Caco-2 (cell line): ENCODE measurements at places on chromosomes 1 and 21. TPM values are rescaled to one million over a fixed set of nuclear protein-coding genes. Genes with fewer than 3 reads are reported as not detected.

DNA sequence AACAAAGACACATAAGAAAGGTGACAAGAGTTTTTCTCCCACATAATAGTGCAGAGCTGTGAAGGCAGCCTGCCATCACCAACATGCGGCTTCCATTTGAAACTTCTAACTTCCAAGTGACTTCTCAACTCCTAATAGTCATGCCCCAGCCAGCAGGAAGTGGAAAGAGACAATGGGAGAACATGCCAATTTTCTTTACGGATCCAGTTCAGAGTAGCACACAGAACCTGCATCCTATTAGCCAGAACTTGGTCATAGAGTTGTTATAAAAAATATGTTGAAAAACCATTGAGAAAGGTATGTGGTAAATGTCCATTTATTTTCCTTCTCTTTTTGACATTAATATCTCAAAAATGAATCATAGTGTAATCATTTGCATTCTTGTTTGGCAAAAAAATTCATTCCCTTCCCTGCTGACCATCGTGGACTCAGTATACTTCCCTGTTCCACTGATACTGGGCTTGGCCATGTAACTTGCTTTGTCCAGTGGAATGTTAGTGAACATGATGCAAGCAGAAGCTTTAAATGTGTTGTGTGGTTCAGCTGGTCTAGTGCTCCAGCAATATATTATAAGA, 197.4 kb downstream of the SEC16B start:
- no peak for DNase-seq

- no peak for DNase-seq
Observed at GRCh38 chr21:31622397-31622796, 37.1 kb upstream of the SOD1 start.

- DNase-seq, result no peak
Observed at GRCh38 chr1:247627951-247628350, 22.6 kb downstream of the OR2G3 start.

GRCh38 chr1:86387916-86388627, 8.1 kb downstream of the ODF2L start:
- no peak for DNase-seq

DNA sequence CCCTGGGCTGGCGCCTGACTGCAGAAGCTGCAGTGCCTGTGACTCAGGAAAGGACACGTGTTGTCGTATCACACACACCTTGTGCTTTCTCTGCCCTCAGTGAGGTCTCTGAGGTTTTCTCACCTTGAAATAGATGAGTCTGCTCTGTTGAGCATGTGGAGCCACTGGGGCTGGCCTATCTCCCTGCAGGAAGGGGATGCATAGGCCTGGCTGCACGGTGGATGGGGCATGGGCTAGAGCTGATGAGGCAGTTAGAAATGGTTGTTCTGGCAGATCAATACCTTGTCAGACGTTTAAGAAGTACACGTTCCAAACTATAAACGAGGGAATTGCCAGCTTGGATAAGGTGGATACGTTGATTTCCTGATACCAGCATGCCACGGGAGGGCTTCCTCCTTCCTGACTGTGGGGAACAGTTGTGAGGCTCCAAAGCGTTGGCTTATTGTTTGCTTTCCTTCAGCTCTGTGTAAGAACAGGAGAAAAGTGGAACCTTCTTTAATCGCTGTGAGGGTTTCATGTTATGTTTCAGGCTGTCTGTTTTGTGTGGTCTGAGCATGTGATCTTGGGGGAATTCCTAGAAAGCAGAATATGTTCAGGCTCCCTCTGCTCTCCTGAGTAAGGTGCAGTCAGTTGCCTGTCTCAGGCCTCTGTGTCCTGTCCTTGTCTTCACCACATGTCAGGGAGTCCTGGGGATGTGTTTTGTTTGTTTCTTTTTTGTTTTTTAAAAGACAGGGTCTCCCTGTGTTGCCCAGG, 44.8 kb downstream of the PCNT start:
- DNase-seq, result no peak

GRCh38 chr21:42921927-42922326, 3.5 kb downstream of the ERVH48-1 start:
- no peak for DNase-seq

GRCh38 chr21:46173573-46173972, 10.7 kb downstream of the SPATC1L start:
- DNase-seq, result no peak

DNA sequence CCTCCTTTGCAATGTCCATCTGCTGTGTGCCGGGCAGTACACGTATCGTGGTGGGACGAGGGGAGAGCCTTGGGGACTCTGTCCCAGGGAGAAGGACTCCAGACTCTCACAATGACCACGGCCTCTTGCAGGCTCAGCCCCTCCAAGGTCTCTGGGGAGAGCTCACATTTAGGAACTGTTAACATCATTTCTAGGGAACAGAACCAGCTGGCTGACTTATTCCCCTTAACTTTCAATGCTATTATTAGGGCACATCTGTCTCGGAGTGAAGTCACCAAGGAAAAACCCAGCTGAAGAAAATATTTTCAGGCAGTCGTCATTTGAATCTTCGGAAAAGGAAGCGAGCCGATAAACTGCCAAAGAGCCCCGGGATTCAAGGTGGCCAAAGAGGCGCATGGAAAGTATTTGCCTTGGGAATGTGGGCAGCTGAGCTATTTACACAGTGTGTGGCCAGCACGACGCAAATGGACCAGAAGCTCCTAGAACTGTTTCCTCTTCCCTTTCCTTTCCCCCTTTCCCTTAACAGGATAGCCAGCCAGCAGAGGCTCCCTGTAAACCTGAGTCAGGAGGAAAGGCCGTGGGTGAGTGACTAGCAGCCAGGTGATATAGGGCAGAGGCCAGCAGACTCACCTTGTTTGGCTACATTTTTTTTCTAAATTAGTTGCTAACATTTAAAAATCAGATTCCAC, 74.5 kb downstream of the ITPKB start:
- no peak for DNase-seq

- DNase-seq, result no peak
Observed at GRCh38 chr21:37763298-37763697, 153.0 kb downstream of the KCNJ6 start.

GRCh38 chr1:162110910-162111309, 41.4 kb downstream of the NOS1AP start:
- DNase-seq, result no peak

DNA sequence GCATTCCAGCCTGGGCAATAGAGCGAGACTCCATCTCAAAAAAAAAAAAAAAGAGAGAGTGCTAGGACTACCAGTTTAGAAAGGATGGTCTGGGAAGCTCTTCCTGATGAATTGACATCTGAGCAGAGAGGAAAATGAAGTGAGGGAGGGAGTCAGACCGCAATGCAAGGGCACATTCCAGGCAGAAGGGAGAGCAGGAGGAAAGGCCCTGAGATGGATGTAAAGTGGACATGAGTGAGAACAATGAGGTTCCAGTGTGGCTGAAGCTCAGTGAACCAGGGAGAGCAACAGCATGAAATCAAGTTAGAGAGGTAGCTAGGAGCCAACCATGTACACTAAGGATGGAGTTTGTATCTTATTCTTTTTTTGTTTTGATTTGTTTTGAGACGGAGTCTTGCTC, 55.9 kb upstream of the SPOCD1 start:
- DNase-seq, result no peak

GRCh38 chr1:150165622-150166612, 16.2 kb downstream of the PLEKHO1 start:
- DNase-seq, result peak; percentile 58

DNA sequence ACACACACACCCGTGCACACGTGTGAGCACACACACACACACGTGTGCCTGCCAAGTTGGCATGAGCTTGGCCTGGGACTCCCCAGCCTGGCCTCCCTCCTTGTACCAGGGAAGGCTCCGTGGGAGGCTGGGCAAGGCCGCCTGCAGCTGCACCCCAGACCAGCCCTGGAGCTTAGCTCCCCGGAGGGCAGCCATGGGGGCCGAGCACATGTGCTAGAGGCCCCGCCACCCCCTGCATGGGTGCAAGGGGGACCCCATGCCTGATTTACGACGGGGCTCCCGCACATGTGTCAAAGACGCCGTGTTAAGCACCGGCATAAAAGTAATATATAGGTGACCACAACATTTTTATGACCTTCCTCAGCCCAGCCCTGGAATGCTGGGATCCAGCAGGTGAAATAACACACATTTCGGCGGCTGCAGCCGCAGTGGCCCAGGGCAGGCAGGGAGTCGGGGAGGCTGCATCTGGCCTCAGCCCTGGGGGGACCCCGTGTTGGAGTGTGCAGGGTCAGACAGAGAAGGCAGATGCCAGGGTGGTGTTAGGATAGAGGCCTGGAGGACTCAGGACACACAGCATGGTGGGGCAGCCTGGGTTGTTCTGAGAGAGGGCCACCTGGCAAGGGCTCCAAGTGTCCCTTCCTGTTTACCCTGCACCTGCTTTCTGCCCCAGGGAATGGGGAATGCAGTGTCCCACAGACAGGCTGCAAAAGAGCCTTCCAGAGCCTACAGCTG, 56.3 kb downstream of the WNT9A start:
- no peak for DNase-seq

GRCh38 chr1:32350785-32351398, 11.4 kb downstream of the FAM229A start:
- peak; percentile 72 for DNase-seq

GRCh38 chr21:45839274-45839673, 142.3 kb upstream of the COL6A1 start:
- DNase-seq, result no peak

GRCh38 chr1:50978852-50979781, 9.1 kb downstream of the CDKN2C start:
- DNase-seq, result no peak

DNA sequence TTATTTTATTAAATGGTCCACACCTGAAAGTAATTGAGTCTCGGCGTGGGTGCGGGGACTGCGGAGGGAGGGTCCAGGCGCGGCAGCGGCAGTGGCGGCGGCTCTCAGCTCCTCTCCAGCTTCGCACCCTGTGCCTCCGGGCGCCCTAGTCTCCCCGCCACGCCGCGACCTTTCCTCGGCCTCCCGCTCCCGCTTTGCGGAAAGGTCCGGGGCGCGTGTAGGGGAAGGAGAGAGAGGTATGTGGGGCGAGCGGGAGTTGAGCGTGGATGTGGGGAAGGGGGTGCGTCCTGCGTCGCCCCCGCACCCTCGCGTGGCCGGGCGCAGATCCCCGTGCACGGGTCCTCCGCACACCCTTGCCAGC, 13.4 kb upstream of the ALX3 start:
- no peak for DNase-seq

DNA sequence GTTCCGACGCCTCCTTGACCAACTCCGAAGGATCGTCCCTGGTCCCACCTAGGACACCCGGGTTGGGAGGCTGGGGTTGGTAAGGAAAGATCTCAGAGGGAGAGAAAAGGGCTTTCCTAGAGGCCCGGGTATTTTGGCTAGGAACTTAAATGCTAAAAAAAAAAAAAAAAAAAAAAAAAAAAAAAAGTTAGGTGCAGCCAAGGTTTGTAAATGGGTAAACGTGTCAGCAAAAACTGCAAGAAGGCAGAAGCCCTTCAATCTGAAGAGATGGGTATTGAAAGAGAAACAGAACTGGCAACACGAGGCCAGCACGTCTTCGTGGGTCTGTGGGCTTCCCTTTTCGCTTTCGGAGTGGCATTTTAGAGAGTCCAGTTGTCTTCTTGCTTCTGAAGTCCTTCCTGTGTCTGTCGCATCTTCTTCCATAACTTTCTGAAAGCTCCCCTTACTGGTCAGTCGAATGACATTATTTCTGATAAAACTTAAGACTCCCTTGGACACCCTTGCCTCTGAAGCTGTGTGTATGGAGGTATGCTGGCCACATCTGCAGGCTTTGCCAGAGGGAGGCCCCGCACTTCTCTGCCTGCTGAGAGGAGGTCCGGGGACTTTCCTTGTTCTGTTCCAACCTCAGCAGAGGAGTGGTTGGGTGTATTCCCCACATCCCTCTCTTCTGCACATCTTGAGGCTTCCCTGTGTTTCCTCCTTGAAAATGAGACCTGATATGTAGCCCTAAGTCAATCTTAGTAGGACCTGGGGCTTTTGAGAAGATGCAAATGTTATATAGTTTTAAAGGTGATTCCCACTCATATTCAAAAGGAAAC, 745 bp downstream of the RCSD1 start:
- DNase-seq, result no peak

GRCh38 chr1:107930292-107930691, 34.7 kb downstream of the VAV3 start:
- no peak for DNase-seq

GRCh38 chr1:52920791-52921291, 699 bp downstream of the ECHDC2 start:
- DNase-seq, result no peak

DNA sequence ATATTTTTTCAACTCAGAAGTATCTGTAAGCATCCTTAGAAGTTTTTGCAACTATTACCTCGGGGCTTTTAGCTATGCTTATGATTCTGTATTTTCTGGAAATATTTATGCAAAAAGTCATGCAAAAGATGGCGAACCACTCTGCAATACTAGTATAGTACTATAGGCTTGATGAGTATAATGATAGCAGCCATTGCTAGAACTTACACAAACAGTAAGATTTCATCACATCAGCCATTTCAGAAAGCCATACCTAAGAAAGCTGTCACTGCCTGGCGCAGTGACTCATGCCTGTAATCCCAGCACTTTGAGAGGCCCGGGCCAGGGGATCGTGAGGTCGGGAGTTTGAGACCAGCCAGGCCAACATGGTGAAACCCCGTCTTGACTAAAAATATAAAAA, 227.1 kb downstream of the LRRC7 start:
- no peak for DNase-seq

DNA sequence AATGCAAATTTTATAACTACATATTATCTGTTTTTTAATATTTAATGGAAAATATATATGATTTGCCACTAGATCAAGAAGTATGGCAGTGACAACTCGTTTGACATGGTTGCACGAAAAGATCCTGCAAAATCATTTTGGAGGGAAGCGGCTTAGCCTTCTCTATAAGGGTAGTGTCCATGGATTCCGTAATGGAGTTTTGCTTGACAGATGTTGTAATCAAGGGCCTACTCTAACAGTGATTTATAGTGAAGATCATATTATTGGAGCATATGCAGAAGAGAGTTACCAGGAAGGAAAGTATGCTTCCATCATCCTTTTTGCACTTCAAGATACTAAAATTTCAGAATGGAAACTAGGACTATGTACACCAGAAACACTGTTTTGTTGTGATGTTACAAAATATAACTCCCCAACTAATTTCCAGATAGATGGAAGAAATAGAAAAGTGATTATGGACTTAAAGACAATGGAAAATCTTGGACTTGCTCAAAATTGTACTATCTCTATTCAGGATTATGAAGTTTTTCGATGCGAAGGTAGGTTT, 556 bp downstream of the IFI44 start:
- no peak for DNase-seq

SERTAD4 gene
- 2.8 and 3.6 TPM in 2 replicates for total RNA-seq

ERICH3 gene
- not detected in 2 replicates for total RNA-seq

FBXO28 gene
- 31.3 and 36.7 TPM in 2 replicates for total RNA-seq

COL16A1 gene
- total RNA-seq, result 0.44 and 0.50 TPM in 2 replicates

STRIP1 gene
- total RNA-seq, result 32.8 and 36.1 TPM in 2 replicates

LCE1D gene
- total RNA-seq, result not detected in 2 replicates

TIE1 gene
- not detected in 2 replicates for total RNA-seq

CD1C gene
- total RNA-seq, result not detected in 2 replicates

ADAMTS4 gene
- total RNA-seq, result 0.23 and 0.32 TPM in 2 replicates

S100A2 gene
- total RNA-seq, result 2.4 and 3.0 TPM in 2 replicates

SMCP gene
- total RNA-seq, result not detected in 2 replicates

PROK1 gene
- total RNA-seq, result not detected in 2 replicates

PIGC gene
- 23.7 and 26.1 TPM in 2 replicates for total RNA-seq

KIF21B gene
- total RNA-seq, result 2.4 and 2.6 TPM in 2 replicates
